SJSA1 (cell line): ENCODE measurements at places on chromosomes 2 and 18. TPM values are rescaled to one million over a fixed set of nuclear protein-coding genes. Genes with fewer than 3 reads are reported as not detected.

The ALPG gene
- total RNA-seq = 0.03 TPM in 1 of 2 replicates, not detected in the other

The ADRA2B gene
- not detected in 2 replicates for total RNA-seq

GRCh38 chr18:54777118-54777791, 51.0 kb upstream of the RAB27B start:
- peak; percentile 7 for DNase-seq

DNA sequence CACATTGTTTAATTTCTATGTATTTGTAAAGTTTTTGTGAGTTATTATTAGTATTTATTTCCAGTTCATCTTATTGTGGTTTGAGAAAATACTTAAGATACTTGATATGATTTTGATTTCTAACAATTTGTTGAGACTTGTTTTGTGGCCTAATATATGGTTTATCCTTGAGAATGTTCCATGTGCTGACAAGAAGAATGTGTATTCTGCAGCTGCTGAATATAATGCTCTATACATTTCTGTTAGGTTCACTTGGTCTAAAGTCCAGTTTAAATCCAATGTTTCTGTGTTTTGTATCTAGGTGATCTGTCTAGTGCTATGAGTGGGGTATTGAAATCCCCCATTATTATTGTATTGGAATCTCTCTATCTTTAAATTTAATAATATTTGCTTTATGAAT, 201.3 kb downstream of the FSIP2 start:
- DNase-seq = no peak

DNA sequence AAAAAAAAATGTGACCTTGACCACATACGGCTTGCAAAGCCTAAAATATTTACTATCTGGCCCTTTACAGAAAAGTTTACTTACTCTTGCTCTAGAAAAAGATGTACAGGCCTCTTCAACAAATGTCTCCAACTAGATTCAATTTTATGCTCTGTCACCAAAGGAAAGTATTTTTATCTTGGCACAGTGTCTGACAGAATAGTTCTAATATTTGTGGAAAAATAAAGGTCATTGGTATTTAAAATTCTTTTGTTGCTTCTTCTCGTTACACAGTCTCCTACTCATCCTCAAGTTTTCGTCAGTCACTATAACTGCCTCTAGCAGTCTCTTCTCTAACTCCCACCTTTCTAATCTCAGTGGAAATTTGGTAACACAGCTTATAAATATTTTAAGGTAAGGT, 1.4 kb downstream of the RBKS start:
- no peak for DNase-seq

DNA sequence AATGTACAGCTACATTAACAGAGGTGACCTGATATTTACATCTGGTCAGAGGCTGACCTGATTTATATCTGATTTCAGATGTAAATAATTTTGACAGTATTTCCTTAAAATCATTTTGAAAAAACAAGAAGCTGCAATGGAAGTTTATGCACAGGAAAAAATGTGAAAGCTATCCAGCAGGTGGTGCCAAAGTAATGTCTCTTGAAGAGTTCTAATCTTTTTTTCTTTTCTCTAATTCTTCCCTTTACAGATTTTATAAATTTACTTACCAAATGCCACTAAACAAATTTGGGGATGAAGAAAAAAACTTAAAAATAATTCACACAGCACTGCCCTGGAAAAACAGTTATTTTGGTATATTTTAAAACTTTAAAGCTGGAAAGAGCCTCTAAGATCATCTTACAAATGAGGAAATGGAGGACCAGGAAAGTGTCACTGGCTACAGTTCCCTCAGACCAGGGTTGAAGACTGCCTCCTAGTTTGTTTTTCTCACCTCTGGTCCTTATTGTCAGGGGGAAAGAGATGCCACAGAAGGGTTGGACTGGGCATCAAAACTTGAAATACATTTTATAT, 16.4 kb upstream of the FBLN7 start:
- DNase-seq = no peak

DNA sequence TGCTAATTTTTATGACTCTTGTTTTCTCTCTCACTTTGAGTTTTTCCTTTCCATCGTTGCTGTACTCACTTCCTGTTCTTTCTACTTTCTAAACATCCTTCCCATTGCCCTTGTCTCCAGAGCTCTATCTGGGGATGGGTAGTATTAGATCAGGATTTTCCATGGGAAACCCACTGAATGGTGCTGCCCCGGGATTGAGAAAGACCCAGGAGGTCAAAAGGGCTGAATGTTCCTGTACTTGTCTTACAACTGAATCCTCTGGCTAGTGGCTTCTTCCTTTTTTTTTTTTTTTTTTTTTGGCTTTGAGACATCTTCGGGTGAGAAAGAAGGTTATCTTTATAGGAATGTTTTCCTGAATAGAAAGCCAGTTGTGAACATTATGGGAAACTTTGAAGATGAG, 364.8 kb upstream of the SLC14A2 start:
- DNase-seq = no peak

DNA sequence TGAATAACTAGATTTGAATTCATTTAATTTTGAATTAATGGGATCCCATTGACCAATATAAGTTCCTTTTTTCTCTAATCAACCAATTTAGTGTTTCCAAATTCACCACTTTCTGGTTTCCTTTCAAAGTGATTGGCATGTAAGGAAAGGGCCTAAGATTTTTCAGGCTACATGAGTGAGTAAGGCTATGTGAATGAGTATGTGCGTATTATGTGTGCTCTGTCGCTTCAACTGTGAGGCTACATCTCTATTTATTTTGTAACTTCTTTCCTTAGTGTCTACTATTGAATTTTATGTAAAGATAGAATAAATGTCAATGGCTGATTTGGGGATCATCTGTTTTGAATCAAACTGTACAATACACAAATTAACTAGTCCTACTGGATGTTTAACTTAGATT, 110.6 kb downstream of the ABCA12 start:
- no peak for DNase-seq

DNA sequence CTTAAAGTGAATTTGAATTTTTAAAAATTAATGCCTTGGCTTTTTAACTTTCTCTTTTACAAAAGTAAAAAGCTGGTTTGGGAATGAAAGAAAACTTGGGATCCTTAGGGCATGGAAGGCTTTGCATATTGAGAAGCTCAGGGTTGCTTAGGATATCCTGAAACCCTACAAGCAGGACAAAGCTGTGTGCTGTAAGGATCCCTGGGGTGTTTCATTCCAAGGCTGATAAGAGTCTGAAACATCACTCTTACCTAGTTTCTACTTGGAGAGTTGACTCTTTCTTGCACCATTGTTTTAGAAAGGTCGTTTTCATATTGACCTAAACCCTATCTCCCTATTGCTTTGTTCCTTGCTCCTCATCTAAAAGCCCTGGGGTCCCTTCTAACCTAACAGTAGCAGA, 325.9 kb upstream of the NT5C1B start:
- DNase-seq = no peak

DNA sequence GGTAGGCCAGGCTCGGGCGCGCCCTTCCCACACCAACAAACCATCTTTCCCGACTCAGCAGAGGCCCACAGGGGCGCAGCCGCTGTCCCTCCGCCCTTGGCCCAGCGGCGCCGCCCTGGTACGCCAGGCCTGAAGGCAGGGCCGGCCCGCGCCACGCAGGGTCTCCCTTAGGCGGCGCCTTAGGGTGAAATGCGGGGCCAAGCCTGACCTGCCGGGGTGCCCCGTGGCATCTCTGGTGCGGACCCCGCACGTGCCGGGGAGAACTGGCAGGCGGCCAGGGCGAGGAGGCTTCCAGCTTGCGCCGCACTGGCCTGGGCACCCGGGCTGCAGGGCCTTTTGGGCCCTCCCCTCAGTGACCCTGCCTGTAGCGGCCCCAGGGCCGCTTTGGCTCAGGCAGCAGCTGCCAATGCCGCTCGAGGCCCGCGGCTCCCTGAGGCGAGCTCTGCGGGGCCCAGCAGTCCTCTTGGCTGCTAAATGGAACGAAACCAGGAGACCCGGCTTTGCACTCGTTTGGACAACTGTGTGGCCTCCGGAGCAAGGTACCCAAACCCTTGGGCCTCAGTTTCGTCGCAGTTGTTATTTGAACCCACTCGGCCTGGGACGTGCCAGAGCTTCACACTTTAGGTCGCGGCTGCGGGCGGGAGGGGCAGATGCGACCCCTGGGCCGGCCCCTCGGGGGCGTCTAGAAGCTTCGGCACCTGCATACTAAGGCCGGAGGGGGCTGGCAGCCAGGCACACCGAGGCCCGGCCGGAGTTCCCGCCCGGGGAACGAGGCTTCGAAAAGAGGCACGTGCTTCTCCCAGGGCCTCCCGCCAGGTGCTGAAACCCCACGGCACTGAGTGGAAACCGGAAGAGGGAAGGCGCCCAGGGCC, 8.5 kb downstream of the OTX1 start:
- no peak for DNase-seq

- DNase-seq = no peak
Measured at GRCh38 chr2:27121906-27122305, 1.7 kb upstream of the ABHD1 start.

DNA sequence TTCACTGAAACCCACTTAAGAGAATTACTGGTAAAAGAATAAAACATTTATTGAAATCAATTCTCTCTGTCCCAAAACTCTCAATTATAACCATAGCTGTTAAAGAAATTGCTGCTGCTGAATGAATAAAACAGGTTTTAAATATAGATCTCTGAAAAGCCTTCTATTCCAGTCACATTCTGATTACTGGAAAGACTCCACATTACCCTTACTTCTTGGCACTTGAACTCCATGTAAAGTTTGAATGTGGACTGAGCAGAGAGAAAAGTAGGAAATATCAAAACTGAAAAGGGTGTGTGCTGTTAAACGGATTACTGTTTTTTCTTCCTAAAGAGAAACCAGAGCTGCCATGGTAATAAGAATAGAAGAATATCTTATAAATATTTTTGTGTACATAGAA, 655.3 kb upstream of the SETBP1 start:
- no peak for DNase-seq

DNA sequence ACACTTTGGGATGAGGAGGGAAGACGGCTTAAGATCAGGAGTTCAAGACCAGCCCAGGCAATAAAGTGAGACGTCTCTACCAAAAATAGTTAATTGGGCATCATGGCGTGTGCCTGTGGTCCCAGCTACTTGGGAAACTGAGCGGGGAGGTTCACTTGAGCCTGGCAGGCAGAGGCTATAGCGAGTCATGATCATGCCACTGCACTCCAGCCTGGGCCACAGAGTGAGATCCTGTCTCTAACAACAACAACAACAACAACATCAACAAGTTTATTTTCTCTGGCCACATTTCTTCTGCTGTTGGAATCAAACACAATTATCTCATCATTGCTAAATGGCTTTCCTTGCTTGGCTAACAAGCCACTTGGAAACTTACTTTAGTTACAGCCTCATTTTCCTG, 13.4 kb downstream of the NIFK start:
- no peak for DNase-seq

DNA sequence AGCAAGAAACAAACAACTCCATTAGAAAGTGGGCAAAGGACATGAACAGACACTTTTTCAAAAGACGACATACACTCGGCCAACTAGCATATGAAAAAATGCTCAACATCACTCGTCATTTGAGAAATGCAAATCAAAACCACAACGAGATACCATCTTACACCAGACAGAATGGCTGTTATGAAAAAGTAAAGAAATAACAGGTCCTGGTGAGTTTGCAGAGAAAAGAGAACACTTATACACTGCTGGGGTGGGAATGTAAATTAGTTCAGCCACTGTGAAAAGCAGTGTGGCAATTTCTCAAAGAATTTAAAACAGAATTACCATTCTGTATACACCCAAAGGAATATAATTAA, 130.5 kb downstream of the PLCL1 start:
- no peak for DNase-seq

DNA sequence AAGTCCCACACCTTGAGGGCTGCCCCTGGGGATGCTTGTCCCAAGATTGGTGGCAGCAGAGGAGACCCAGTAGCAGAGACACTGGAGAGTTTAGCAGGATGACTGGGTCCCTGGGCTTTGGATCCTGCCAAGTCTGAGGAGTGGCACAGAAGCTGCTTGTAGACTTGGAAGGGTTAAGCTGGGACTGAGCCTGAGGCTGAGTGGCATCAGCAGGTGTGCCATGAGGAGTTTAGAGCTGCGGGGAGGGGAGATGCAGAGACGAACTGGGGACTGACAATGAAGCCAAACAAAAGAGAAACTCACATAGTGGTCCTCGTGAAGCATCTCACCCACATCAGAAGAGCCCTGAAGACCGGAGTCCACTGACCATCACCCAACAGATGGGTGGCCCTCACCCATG, 329.7 kb upstream of the KLHL29 start:
- no peak for DNase-seq

DNA sequence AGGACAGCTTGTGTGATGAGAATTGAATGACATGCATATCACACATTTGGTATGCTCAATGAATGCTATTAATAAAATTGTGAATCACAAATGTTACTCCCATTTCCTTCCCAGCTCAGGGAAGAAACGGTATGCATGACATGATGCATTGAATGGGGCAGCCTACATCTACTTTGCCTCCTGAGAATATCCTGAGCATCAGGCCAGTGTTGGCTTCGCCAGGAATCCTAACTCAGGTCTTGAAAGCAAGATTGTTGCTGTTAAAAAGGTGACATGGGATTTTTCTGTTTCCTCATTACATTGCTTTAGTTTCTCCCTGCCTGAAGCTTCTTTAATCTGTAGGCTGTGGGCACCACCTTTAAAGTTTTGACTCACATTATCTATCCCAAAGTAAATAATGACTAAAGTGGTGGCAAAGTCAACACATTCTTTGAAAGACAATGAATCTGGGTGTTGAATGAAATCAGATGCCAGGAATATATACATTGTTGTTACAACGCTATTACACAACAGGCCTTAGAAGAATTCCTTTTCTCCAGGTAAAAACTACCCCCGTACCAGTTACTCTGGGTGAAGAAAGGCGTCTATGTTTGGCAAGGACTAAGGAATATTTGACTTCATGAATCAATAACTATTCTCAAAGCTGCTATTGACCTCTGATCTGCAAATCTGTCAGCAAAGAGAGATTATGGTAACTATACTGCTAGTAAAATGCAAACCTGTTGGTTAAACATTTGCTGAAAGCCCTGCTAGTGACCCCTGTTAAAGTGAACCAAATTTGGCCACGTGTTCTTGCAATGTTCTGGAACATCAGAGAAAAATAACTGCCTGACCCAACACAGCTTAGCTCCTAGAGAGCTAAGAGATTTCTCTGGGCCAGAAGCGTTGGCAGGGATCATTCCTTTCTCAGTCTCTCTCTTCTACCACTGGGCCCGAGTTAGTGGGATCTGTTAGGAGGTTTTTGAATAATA, 30.5 kb upstream of the NEDD4L start:
- DNase-seq = peak; percentile 30

- peak; percentile 57 for DNase-seq
Measured at GRCh38 chr2:202588647-202589581, 45.9 kb upstream of the FAM117B start.
